Breast epithelium (tissue), 4 donors: ENCODE measurements at places on chromosomes 5 and 9. TPM values are rescaled to one million over a fixed set of nuclear protein-coding genes. Genes with fewer than 3 reads are reported as not detected.
A peak's percentile ranks its signal among the peaks of the same experiment; 100 is the strongest.

The PROB1 gene
- 0.73 TPM for total RNA-seq

The F2R gene
- 27.2 TPM for total RNA-seq

The SV2C gene
- 0.32 TPM for total RNA-seq

The NCBP1 gene
- 33.2 TPM for total RNA-seq

The HRH2 gene
- total RNA-seq = 0.73 TPM

DNA sequence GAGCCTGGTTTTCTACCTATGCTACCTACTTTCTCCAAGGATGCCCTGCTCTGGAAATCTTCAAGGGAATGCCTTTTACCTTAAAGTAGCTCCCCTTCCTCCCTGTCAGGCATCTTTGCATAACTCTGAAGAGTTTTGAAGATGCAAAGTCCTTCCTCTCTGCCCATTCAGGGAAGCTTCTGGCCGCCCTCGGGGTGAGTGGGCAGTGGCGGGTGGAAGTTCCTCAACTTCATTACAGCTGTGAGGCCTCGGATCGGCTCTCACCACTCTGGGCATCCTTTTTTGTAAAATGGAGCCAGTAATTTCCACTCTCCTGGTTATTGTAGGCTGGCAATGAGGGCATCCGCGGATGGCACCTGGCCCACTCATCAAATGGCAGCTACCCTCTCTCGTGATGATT lies 31.7 kb upstream of the STXBP1 start:
- peaks cover 22% of the 10 kb centered on the region for H3K4me1 ChIP-seq
- H3K27ac ChIP-seq = peak overlapping the region; percentile 96
- no peaks in the 10 kb centered on the region for H3K27me3 ChIP-seq
- DNase-seq = no peak

DNA sequence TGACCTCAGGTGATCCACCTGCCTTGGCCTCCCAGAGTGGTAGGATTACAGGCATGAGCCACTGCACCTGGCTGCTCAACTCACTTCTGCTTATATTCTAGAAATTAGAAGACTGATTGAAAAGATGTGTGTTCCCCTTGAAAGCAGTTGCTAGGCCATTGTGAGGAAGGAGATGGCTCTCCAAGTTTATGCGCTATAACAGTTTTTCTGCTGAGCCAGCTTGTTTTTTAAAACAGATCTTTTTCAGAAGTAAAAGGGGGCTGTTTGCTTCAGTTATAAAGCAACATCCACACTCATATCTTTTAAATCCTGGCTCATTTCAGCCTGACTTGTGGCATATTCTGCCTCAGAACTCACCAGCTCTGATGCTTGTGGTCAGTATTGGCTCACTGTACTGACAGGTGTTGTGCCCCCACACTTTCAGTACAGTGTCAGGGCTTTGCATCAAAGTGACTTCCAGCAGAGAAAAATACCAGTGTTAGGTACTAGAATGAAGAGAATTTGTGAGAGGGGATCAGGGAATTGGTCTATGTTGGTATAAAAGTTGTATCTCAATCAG lies 49.4 kb downstream of the NUP214 start:
- DNase-seq = no peak
- H3K27ac ChIP-seq = no peak overlapping the region

DNA sequence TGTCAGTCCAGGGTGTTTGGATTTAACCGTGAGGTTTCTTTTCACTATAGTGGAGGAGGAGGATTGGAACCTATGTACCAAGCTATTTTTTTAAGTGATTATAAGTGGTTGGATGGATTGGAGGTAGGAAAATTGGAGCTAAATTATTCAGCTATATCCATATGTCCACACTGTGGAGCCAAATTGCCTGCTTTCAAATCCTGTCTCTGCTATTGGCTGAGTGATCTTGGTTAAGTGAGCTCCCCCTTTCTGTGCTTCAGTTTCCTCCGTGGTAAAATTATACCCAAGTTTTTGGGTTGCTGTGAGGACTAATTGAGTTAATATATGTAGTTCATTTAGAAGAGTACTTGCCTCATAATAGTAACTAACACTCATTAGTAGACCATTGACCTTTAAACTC lies 2.5 kb downstream of the CENPP start:
- H3K36me3 ChIP-seq = no peaks in the 10 kb centered on the region
- no peak for DNase-seq
- no peak overlapping the region for H3K4me3 ChIP-seq
- H3K4me1 ChIP-seq = peaks cover 4% of the 10 kb centered on the region

- no peak for DNase-seq
- H3K4me3 ChIP-seq = peak overlapping the region; percentile 25
- H3K36me3 ChIP-seq = no peaks in the 10 kb centered on the region
- no peaks in the 10 kb centered on the region for H3K27me3 ChIP-seq
- H3K4me1 ChIP-seq = peaks cover 10% of the 10 kb centered on the region
Measured at GRCh38 chr9:137034039-137034708, 2.3 kb upstream of the FUT7 start.

DNA sequence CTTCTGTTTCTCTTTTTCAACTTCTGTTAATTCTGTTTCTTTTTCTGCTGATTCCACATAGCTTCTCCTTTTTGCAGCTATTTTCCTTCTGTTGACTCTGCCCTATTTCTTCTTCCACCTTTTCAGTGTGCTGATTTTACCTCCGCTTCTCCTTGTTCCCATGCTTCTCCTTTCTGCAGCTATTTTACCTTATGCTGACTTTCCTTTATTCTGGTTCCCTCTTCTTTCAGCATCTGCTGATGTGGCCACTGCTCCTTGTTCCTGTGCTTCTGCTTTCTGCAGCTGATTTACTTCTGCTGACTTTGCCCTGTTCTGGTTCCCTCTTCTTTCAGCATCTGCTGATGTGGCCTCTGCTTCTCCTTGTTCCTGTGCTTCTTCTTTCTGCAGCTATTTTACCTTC lies 58.8 kb downstream of the HACD4 start:
- no peaks in the 10 kb centered on the region for H3K36me3 ChIP-seq
- no peak overlapping the region for H3K4me3 ChIP-seq
- no peaks in the 10 kb centered on the region for H3K4me1 ChIP-seq
- H3K27me3 ChIP-seq = no peaks in the 10 kb centered on the region
- DNase-seq = no peak

- H3K36me3 ChIP-seq = no peaks in the 10 kb centered on the region
- H3K4me1 ChIP-seq = no peaks in the 10 kb centered on the region
- H3K4me3 ChIP-seq = no peak overlapping the region
- H3K27ac ChIP-seq = no peak overlapping the region
- H3K27me3 ChIP-seq = no peaks in the 10 kb centered on the region
Measured at GRCh38 chr5:102860035-102860434, 104.9 kb downstream of the PAM start.

- H3K4me1 ChIP-seq = peaks cover 8% of the 10 kb centered on the region
- peak overlapping the region; percentile 85 for H3K27ac ChIP-seq
- no peak for DNase-seq
- peak overlapping the region; percentile 85 for H3K4me3 ChIP-seq
- H3K36me3 ChIP-seq = no peaks in the 10 kb centered on the region
- H3K27me3 ChIP-seq = no peaks in the 10 kb centered on the region
Measured at GRCh38 chr9:37904445-37905130, 661 bp upstream of the SLC25A51 start.

GRCh38 chr5:90201923-90202322 lies 207.6 kb downstream of the CETN3 start:
- no peak overlapping the region for H3K27ac ChIP-seq
- H3K4me3 ChIP-seq = no peak overlapping the region
- no peaks in the 10 kb centered on the region for H3K36me3 ChIP-seq
- no peak for DNase-seq

DNA sequence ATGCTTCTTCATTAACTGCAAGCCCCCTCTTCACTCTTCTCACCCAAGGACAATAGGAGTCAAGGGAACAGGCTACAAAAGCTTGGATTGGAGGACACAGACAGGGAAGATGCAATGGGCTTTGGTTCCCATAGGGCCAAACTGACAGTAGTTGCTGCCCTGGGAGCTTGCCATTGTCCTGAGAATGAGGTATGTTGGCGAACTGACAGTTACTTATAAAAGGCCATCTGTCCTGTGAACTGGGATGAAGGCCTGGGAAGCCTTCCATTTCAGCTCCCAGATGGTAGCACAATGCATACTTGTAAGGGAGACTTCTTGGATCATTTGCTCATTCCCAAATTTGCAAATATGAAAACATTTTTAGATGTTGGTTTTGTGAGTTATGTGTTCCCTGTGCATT lies 88.9 kb downstream of the SNCAIP start:
- DNase-seq = no peak
- no peaks in the 10 kb centered on the region for H3K4me1 ChIP-seq
- H3K36me3 ChIP-seq = no peaks in the 10 kb centered on the region
- H3K27ac ChIP-seq = no peak overlapping the region

GRCh38 chr9:109745335-109746283 lies 34.4 kb upstream of the PALM2AKAP2 start:
- H3K27me3 ChIP-seq = no peaks in the 10 kb centered on the region
- DNase-seq = peak; percentile 60
- no peaks in the 10 kb centered on the region for H3K36me3 ChIP-seq
- H3K4me3 ChIP-seq = no peak overlapping the region

DNA sequence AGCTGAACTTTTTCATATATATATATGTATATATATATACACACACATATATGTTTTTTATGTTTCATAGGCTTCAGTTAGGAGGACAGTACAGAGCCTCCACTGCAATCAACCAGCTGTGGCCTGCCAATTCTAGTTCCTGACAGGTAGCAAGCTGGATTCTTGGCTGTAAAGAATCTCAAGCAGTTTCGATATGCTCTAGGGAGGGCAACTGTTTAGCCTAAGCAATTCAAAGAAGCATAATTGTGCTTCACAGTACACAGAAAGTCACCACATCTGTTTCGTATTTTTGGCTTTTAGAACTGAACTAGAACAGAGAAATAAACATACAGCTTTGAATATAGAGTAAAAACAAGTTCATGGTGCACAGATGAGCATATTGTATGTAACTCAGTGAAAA lies 152.4 kb upstream of the ARRDC3 start:
- no peak overlapping the region for H3K4me3 ChIP-seq
- H3K27ac ChIP-seq = no peak overlapping the region
- H3K4me1 ChIP-seq = no peaks in the 10 kb centered on the region
- no peak for DNase-seq
- H3K36me3 ChIP-seq = no peaks in the 10 kb centered on the region

- DNase-seq = no peak
- H3K4me3 ChIP-seq = no peak overlapping the region
- no peak overlapping the region for H3K27ac ChIP-seq
- no peaks in the 10 kb centered on the region for H3K27me3 ChIP-seq
Measured at GRCh38 chr9:99237356-99237755, 15.3 kb downstream of the SEC61B start.

GRCh38 chr5:68331192-68332079 lies 115.9 kb downstream of the PIK3R1 start:
- H3K4me1 ChIP-seq = no peaks in the 10 kb centered on the region
- no peak overlapping the region for H3K4me3 ChIP-seq
- no peaks in the 10 kb centered on the region for H3K36me3 ChIP-seq
- no peaks in the 10 kb centered on the region for H3K27me3 ChIP-seq

DNA sequence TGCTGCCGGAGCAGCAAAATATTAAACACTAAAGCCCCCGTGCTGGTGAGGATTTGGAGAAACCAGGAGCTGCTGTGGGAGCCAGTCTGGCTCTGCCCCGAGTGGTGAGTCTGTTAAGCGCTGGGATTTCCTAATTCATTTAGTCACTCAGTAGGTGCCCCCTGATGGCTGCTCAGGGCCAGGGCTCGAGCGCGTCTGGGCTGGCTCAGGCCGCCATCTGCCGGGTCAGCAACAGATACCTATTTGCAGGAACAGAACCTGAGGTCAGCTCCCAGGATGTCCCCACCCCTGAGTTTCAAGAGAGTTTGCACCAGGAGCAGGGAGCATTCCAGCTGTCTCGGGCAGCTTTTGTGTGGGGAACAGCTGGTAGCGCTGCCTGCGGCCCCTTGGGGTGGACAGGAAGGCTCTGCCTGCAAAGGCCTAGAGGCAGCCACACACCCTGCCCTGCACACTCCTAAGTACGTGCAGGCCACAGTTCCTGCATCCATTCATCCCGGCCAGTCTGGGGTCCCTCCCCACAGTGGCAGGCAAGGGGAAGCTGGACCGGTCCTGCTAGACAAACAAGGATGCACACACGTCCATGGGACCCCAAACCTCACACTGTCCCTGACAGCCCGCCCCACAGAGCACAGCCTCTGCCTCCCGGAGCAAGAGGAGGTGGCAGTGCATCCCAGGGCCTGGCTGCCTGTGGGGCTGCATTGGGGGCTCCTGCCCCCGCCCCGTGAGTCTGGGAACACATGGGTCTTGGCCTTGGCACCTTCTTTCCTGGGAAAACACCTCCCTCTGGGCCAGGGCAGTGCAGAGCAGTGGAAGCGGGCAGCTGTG lies 83.7 kb downstream of the ADAMTS2 start:
- no peaks in the 10 kb centered on the region for H3K4me1 ChIP-seq
- no peaks in the 10 kb centered on the region for H3K27me3 ChIP-seq
- no peaks in the 10 kb centered on the region for H3K36me3 ChIP-seq
- H3K27ac ChIP-seq = no peak overlapping the region

DNA sequence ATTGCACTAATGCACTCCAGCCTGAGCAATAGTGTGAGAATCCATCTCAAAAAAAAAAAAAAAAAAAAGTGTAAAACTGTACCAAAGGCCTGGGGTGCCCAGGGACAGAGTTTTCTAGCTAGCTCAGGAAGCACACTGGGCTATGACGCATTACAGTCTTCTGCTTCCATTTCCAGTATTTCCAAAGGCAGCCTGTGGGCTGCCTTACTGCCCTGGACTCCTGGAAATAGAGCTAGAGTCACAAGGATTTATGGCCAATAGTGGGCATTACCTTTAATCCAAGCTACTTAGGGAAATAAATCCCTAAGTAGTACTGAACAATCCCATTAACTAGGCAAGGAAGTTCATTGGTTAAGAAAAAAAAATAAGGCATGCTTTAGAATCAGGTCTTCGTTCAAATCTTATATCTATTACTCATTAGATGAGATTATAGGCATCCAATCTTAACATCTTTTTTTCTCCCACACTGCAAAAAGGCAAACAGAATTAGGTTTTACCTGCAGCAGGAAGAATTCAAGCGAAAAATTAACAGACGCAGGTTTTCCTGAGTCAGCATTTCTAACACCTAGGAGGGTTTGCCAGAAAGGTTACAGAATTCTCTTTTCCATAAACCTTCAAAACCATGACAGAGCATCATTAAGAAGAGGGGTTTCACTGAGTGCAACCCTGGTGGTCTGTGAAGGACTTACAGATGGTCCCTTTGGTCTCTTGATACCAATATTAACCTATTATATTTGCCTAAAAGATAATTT lies 85.6 kb upstream of the CCDC112 start:
- no peaks in the 10 kb centered on the region for H3K27me3 ChIP-seq
- H3K36me3 ChIP-seq = no peaks in the 10 kb centered on the region
- DNase-seq = no peak
- no peak overlapping the region for H3K27ac ChIP-seq
- H3K4me3 ChIP-seq = no peak overlapping the region

DNA sequence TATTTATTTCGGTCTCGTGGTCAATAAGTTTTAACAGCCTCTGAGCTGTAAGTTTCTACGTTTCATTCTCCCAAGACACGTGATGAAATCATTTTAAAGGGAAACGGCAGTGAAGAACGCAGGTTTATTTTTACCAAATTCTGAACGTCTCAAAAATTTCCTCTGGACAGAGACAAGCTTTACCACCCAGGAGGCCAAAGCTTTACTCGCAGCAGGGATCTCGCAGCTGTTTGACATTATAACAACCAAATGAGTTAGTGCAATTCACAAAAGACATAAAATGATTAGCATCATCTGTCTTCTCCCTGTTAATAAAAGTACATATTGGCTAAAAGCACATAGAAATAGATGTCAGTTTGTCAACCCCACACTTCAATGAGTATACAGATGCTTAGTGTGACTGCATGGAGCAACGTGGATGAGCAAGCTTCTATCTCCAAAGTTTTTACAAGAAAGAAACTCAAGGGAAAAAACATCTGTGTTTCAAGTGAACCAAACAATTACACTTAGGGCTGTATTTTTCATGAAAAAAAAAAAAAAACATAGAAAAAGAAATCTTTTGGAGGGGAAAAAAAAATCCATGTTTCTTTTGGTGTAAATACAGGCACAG lies 2.5 kb downstream of the SEMA5A start:
- H3K27ac ChIP-seq = peak overlapping the region; percentile 24
- no peaks in the 10 kb centered on the region for H3K4me1 ChIP-seq
- H3K4me3 ChIP-seq = no peak overlapping the region
- H3K27me3 ChIP-seq = no peaks in the 10 kb centered on the region
- no peaks in the 10 kb centered on the region for H3K36me3 ChIP-seq
- DNase-seq = no peak
